Colonic mucosa (tissue), 4 donors: ENCODE measurements at places on chromosomes 2 and 18. TPM values are rescaled to one million over a fixed set of nuclear protein-coding genes. Genes with fewer than 3 reads are reported as not detected.

DNA sequence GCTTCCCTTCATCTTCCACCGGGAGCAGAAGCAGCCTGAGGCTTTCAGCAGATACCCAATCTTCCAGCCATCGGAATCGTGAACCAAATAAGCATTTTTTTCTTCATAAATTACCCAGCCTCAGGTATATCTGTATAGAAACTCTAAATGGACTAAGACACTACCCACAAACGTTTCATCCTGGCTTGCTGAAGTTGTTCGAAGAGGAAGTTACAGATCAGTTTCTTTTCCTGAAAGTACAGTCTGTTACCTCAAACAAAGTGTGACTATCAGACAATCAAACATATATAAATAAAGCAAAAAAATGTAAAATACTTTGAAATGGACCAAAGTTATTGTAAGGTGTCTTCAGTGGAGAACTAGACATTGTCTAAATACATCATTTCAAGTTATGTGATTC is 97.9 kb downstream of the MREG start:
- no peaks in the 10 kb centered on the region for H3K27me3 ChIP-seq
- no peak for DNase-seq
- no peak overlapping the region for H3K27ac ChIP-seq
- no peak overlapping the region for H3K4me3 ChIP-seq
- H3K4me1 ChIP-seq: no peaks in the 10 kb centered on the region
- H3K36me3 ChIP-seq: no peaks in the 10 kb centered on the region

- no peak for DNase-seq
- no peaks in the 10 kb centered on the region for H3K4me1 ChIP-seq
- no peaks in the 10 kb centered on the region for H3K36me3 ChIP-seq
- no peak overlapping the region for H3K4me3 ChIP-seq
These were observed 263.4 kb downstream of the SH3BP4 start for GRCh38 chr2:235215248-235215647.

The IL36RN gene
- not detected for total RNA-seq

- no peaks in the 10 kb centered on the region for H3K27me3 ChIP-seq
- DNase-seq: no peak
- H3K4me3 ChIP-seq: no peak overlapping the region
- H3K27ac ChIP-seq: no peak overlapping the region
- H3K4me1 ChIP-seq: no peaks in the 10 kb centered on the region
- H3K36me3 ChIP-seq: peaks cover 4% of the 10 kb centered on the region
These were observed 24.3 kb downstream of the TRAPPC12 start for GRCh38 chr2:3403587-3404334.

DNA sequence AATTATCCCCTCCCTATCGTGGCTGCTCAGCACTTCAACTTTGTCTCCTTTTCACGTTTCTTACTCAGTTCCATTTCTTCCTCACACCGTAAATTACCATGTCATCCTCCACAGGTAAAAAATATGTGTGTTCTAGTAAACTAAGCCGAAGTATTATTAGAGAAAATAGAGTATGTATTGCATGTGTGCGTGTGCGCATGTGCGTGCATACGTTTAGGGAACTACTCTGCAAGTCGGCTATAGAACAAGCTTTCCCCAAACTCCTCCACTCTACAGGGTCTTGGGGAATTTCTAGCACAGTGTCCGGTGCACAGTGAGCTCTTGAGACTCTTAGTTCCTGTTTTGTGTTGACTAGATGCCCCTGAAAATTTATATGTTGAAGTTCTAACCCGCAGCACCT is 9.1 kb upstream of the RAX start:
- H3K4me1 ChIP-seq: no peaks in the 10 kb centered on the region
- H3K27me3 ChIP-seq: peaks cover 3% of the 10 kb centered on the region
- no peak overlapping the region for H3K27ac ChIP-seq

The ZCCHC2 gene
- total RNA-seq: 24.7 TPM

The ADCYAP1 gene
- 0.32 TPM for total RNA-seq

GRCh38 chr18:57043241-57043640 is 103.6 kb upstream of the BOD1L2 start:
- H3K27ac ChIP-seq: no peak overlapping the region
- H3K27me3 ChIP-seq: no peaks in the 10 kb centered on the region
- H3K4me3 ChIP-seq: no peak overlapping the region
- H3K36me3 ChIP-seq: no peaks in the 10 kb centered on the region

DNA sequence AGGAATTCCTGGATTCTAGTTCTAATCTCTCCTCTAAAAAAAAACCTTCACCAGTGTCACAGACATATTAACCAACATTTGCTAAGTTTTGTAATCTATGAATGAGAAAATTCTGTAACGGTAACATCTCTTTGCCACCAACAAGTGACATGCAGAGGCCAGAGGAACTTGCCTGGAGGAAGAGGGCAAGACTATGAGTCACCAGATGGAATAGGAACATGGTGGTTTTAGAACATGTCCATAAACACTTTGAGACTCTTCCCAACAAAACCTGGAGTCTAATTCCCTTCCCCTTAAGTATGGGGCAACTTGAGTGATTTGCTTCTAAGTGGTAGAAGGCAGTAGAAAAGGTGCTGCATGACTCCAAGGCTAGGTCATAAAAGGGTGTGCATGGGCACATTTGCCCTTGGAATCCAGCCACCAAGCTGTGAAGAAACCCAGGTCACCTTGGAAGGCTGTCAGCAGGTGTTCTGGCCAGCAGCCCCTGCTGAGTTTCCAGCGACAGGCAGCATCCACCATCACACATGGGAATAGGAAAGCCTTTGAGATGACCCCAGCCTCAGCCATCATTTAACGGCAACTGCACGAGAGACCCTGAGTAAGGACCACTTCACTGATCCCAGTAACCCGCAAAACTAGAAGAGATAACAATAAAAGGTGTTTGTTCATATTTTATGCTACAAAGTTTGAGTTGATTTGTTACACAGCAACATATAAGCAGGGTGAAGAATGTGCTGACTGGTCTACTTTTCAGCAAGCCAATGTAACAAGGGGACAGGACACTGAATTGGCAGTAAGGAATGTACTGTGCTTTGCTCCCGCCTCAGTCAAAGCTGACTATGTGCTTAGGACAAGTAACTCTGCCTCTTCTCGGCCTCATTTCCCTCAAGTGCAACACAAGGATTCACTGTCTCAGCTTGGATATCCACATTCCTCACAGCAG is 90.6 kb downstream of the SKA1 start:
- no peak overlapping the region for H3K4me3 ChIP-seq
- H3K36me3 ChIP-seq: no peaks in the 10 kb centered on the region
- H3K27me3 ChIP-seq: no peaks in the 10 kb centered on the region
- no peaks in the 10 kb centered on the region for H3K4me1 ChIP-seq
- no peak for DNase-seq

GRCh38 chr2:217559084-217559483 is 443.7 kb downstream of the TNS1 start:
- H3K4me3 ChIP-seq: no peak overlapping the region
- H3K4me1 ChIP-seq: no peaks in the 10 kb centered on the region
- H3K36me3 ChIP-seq: no peaks in the 10 kb centered on the region
- no peak overlapping the region for H3K27ac ChIP-seq
- no peaks in the 10 kb centered on the region for H3K27me3 ChIP-seq
- no peak for DNase-seq

The DBI gene
- total RNA-seq: 275 TPM

DNA sequence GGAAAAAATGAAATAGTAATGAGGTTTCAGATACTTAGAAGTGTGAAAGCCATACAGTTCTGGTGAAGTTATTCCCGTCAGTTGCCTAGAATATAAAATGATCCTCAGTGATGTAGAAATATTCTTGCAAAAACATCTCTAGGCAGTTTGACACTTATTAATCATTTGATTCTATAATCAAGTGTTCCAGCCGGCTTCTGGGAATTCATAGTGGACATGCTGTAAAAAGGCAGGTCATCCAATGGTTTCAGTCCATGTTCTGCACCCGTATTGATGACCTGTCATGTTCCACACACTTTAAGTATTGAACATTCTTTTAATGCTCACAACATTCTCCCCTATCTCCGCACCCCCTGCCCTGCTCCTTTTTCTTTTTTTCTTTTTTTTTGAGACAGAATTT is 19.8 kb downstream of the ARPC2 start:
- H3K4me3 ChIP-seq: no peak overlapping the region
- H3K27me3 ChIP-seq: no peaks in the 10 kb centered on the region
- no peaks in the 10 kb centered on the region for H3K4me1 ChIP-seq
- no peak overlapping the region for H3K27ac ChIP-seq
- no peak for DNase-seq
- peaks cover 17% of the 10 kb centered on the region for H3K36me3 ChIP-seq

GRCh38 chr2:149543845-149544244 is 43.7 kb downstream of the MMADHC start:
- no peak overlapping the region for H3K4me3 ChIP-seq
- no peak for DNase-seq
- H3K36me3 ChIP-seq: no peaks in the 10 kb centered on the region
- H3K27me3 ChIP-seq: no peaks in the 10 kb centered on the region
- H3K4me1 ChIP-seq: no peaks in the 10 kb centered on the region
- H3K27ac ChIP-seq: no peak overlapping the region

The NEMP2 gene
- total RNA-seq: 3.6 TPM

The EHD3 gene
- 1.1 TPM for total RNA-seq

GRCh38 chr2:41241325-41242000 is 789.6 kb upstream of the SLC8A1 start:
- no peaks in the 10 kb centered on the region for H3K4me1 ChIP-seq
- no peaks in the 10 kb centered on the region for H3K36me3 ChIP-seq
- H3K27me3 ChIP-seq: no peaks in the 10 kb centered on the region
- H3K27ac ChIP-seq: no peak overlapping the region
- H3K4me3 ChIP-seq: no peak overlapping the region

DNA sequence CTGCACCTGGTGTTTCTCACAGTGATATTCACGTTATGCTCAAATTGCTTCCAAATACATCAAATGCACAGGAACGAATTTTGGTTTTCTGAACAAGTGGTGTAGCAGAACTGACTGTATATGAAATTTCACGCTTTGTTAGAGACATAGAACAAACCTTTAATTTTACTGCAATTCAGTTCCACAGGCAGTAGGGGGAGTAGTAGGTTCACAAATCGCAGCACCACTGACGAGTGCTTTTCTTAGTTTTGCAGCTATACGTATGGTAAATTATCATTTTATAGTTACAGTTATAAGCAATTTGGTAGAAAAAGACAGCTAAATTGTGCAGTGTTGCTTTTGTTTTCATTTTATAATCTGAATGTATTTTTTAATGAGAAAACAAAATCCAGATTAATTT is 113.3 kb downstream of the KIAA1328 start:
- H3K36me3 ChIP-seq: no peaks in the 10 kb centered on the region
- H3K27ac ChIP-seq: no peak overlapping the region
- no peak overlapping the region for H3K4me3 ChIP-seq

The DYSF gene
- 7.5 TPM for total RNA-seq

- H3K27ac ChIP-seq: peak overlapping the region; percentile 26
- H3K4me1 ChIP-seq: no peaks in the 10 kb centered on the region
- no peak for DNase-seq
These were observed 13.7 kb upstream of the TRAF3IP1 start for GRCh38 chr2:238306672-238306998.

DNA sequence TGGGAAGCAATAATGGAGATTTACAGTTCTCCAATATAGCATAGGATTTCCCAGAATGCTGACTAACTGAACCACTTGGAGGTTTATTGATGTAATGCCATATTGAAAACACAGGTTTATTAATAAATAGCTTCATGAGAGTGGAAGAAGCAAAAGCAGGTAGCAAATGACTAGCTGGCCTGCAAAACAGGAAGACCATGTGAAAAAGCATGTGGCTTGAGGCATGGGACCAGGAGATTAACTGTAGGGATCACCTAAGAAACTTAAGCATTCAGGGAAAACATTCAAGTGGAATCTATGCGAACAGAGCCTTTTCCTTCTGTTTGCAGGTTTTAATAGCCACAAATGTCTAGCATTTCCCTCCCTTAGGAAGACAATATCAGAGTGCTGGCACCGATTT is 679.7 kb downstream of the ZEB2 start:
- no peaks in the 10 kb centered on the region for H3K4me1 ChIP-seq
- no peaks in the 10 kb centered on the region for H3K36me3 ChIP-seq
- no peak for DNase-seq
- no peak overlapping the region for H3K27ac ChIP-seq

DNA sequence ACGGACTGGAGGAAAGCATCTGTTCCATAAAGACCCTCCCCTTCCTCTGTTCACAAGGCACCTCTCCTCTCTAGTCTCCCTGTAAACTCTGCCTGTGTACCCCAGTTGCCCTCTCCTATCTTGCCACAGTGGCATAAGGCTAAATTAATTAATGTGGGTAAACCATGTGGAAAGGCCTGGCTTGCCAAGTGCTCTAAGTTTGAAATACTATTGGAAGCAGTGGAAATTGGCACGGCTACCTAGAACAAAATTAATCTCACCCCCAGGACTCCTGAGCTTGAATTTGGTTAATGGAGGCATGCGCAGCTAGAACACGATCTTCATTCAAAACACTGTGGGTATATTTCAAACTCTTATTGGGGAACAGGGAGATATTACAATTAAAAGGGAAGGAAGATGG is 19.2 kb upstream of the SLC14A2 start:
- H3K27ac ChIP-seq: no peak overlapping the region

The POMC gene
- 0.53 TPM for total RNA-seq

GRCh38 chr2:101199251-101199791 is 48.1 kb upstream of the TBC1D8 start:
- no peaks in the 10 kb centered on the region for H3K27me3 ChIP-seq
- no peaks in the 10 kb centered on the region for H3K4me1 ChIP-seq
- H3K27ac ChIP-seq: no peak overlapping the region
- no peak for DNase-seq
- H3K36me3 ChIP-seq: no peaks in the 10 kb centered on the region

The EFR3B gene
- 1.7 TPM for total RNA-seq

DNA sequence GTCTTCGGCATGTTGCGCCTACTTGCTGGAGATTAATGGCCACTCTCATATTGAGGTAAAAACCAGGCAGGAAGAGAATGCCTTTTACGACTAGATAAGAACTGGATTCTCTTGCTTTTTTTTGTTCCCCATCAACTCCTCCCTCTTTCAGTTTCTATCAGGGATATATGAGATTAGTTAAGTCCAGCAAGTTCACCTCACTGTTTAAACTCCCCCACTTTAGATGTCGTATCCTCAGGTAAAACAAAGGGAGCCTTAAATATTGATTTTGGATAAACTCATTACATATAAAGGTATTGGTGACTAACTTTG is 98.4 kb downstream of the PLEKHM3 start:
- no peak for DNase-seq
- no peaks in the 10 kb centered on the region for H3K36me3 ChIP-seq
- H3K4me1 ChIP-seq: no peaks in the 10 kb centered on the region
- H3K27me3 ChIP-seq: no peaks in the 10 kb centered on the region
- peak overlapping the region; percentile 35 for H3K27ac ChIP-seq

DNA sequence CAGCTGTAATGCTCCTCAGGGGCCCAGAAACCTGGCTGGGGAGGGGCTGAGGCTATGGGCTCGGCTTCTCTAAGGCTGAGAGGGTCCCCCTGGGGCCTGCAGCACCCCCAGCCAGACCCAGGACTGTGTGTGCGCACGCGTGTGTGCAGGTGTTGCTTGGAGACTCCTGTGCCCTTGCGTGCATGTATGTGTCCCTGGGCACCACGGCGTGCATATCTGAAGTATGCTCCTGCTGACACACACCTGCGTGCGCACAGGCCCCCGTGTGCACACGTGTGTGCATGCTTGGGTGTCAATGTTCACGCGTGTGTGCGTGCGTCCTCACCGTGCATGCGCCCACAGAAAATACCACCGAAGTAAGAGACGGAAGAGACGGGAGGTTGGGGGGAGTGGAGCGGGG is 14.9 kb upstream of the ECEL1 start:
- H3K27ac ChIP-seq: no peak overlapping the region
- H3K36me3 ChIP-seq: no peaks in the 10 kb centered on the region
- no peaks in the 10 kb centered on the region for H3K4me1 ChIP-seq
- H3K4me3 ChIP-seq: no peak overlapping the region

- no peak for DNase-seq
- H3K4me1 ChIP-seq: no peaks in the 10 kb centered on the region
- no peaks in the 10 kb centered on the region for H3K27me3 ChIP-seq
- H3K27ac ChIP-seq: no peak overlapping the region
- H3K36me3 ChIP-seq: no peaks in the 10 kb centered on the region
These were observed 172.6 kb downstream of the HAUS1 start for GRCh38 chr18:46276748-46277147.
